ENCODE measurements at places on chromosomes 16 and 17.

- DNase-seq: no peak
Measured at GRCh38 chr17:41486809-41487530, 2.7 kb downstream of the KRT36 start.

DNA sequence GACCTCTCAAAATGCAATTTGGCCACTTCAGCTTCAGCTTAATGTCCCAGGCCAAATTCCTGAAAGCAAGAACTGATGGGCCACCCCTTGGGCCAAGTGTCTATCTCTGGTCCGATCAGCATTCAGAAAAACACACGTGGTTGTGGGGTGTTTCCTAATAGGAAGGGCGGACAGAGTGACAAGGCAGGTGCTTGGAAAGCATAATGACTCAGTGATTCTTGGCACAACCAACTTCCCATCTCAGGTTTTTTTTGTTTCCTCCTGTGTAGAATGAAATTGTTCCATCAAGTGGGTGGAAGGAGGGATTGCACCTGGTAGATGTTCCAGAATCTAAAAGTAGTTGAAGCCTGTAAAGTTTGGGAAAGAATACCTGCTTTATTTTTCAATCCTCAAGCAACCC is 155.6 kb downstream of the HS3ST2 start:
- no peak for DNase-seq

GRCh38 chr17:58344047-58344790 is 7.8 kb downstream of the SUPT4H1 start:
- no peak for DNase-seq

DNA sequence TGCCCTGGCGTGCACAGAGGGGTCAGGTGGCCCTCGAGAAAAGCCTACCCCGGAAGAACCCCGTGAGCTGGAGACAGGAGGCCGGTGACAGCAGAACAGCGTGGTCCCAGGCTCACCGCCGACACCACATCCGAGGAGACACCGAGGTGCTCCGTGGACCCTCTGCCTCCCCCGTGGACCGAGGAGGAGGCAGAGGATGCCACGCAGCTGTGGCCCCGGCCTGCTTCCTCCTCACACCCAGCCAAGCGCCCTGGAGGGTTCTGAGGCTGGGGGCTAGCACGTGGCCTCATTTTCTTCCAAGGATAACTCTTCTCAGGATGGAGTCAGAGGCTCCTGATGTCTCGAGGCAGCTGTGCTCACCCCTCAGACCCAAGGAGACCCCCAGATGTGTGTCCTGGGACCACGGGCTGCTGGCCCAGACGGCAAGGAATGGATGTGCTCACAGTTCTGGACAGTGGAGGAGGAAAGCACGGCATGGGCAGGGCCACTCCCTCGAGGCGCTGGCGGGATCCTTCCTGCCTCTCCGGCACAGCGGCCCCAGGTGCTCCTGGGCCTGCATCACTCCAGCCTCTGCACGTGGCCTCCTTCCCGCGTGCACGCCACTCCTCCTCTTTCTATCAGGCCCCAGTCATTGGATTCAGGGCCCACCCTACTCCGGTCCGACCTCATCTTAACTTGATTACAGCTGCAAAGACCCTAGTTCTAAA is 4.4 kb upstream of the PVALEF start:
- DNase-seq: no peak

GRCh38 chr16:67847064-67847861 is at the start of gene CENPT:
Gene CENPT (minus strand): TSS chr16:67847693. CDS start chr16:67833859, 13,834 bp downstream.
- DNase-seq: no peak

GRCh38 chr17:27296428-27296979 is 2.6 kb downstream of the WSB1 start:
- DNase-seq: no peak
